ENCODE measurements at places on chromosomes 5 and 9. TPM values are rescaled to one million over a fixed set of nuclear protein-coding genes. Genes with fewer than 3 reads are reported as not detected.
A peak's percentile ranks its signal among the peaks of the same experiment; 100 is the strongest.

- no peak overlapping the region for H3K27ac ChIP-seq
- H3K36me3 ChIP-seq = no peaks in the 10 kb centered on the region
- DNase-seq = no peak
- H3K4me1 ChIP-seq = peaks cover 7% of the 10 kb centered on the region
- H3K27me3 ChIP-seq = no peaks in the 10 kb centered on the region
Measured at GRCh38 chr9:112005939-112006338, 109.3 kb downstream of the UGCG start.

DNA sequence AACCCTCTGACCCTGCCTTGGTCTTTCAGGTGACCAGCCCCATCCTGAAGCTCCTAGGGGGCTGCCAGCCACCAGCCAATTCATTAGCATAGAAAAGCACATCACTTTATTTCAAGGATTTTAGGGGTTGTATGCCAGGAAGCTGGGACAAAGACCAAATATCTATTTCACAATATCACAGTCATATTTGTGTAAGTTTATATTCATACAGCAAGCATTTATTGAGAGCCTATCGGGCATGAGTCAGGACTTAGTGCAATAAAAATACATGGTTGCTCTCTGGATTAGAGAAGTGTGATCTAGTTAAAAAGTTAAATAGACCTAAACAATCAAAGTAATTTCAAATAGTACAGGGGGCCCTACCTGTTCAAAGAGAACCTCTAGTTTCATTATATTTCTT, 113.8 kb downstream of the ERCC6L2 start:
- no peak overlapping the region for H3K27ac ChIP-seq
- peaks cover 12% of the 10 kb centered on the region for H3K36me3 ChIP-seq
- DNase-seq = no peak
- no peak overlapping the region for H3K4me3 ChIP-seq
- no peaks in the 10 kb centered on the region for H3K27me3 ChIP-seq
- H3K4me1 ChIP-seq = no peaks in the 10 kb centered on the region

DNA sequence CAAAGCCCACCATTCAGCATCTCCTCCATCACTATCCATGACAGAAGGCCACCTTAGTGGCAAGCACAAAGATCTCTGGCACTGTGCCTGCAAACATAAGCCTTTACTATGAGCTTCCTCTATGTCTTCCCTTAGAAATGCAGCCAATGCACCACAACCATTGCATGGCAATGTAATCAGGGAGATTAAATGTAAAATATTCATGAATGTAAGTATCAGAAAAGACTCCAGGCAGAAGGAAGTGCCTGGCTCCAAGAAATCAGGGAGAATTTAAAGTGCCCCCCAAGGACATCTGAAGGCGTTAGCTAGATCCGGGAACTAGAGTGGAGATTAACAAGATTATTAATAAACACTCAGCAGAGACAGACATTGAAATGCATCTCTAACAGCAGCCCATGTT, 32.5 kb upstream of the MYORG start:
- H3K4me3 ChIP-seq = no peak overlapping the region
- H3K27me3 ChIP-seq = no peaks in the 10 kb centered on the region
- H3K4me1 ChIP-seq = no peaks in the 10 kb centered on the region
- H3K36me3 ChIP-seq = no peaks in the 10 kb centered on the region
- DNase-seq = no peak

DNA sequence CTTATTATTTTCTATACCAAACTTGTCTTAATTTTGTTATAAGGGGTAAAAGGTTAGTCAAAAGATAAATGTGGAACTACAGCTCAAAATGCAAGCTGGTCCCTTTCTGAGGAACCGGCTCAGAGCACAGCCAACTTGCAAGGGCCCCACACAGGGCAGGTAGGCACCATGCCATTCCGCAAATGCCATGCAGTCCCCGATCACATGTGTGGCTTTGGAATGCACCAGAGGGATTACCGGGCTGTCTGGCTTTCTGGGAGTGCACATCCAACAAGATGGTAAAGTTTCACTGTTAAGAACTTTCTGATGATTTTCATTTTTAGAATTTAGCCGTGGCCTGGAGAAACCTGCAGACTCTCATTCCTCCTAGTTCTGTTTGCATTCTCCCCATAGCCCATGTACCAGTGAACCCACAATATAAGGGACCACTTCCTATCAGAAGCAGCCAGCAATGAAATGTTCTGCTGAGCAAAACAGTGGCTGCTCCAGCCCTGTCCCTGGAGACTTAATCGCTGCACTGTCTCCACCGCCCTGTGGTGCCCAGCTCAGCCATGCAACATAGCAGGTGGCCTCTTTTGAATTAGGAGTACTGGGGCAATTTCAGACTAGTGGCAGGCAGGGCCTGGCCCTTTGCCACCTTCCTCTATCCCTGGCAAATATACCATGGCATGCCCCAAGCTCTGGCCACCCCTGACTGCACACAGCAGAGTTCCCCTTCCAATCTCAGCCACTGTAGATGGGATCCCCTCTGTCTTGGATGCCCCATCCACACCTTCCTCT, 11.4 kb downstream of the SHB start:
- H3K4me3 ChIP-seq = no peak overlapping the region
- H3K36me3 ChIP-seq = no peaks in the 10 kb centered on the region
- H3K27ac ChIP-seq = no peak overlapping the region
- H3K27me3 ChIP-seq = no peaks in the 10 kb centered on the region

DNA sequence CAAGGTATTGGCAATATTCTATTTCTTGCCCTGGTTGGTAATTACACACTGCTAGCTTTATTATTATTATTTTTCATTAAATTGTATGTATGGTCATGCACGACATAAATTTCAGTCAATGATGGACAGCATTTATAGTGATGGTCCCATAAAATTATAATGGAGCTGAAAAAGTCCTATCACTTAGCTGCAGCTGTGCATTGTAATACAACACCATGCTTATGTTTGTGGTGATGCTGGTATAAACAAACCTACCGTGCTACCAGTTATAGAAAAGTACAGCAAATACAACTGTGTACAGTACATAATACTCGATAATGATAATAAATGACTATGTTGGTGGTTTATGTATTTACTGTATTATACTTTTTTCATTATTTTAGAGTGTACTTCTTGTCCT, 65.5 kb downstream of the NR3C1 start:
- no peak overlapping the region for H3K27ac ChIP-seq
- H3K4me1 ChIP-seq = no peaks in the 10 kb centered on the region
- no peaks in the 10 kb centered on the region for H3K27me3 ChIP-seq

DNA sequence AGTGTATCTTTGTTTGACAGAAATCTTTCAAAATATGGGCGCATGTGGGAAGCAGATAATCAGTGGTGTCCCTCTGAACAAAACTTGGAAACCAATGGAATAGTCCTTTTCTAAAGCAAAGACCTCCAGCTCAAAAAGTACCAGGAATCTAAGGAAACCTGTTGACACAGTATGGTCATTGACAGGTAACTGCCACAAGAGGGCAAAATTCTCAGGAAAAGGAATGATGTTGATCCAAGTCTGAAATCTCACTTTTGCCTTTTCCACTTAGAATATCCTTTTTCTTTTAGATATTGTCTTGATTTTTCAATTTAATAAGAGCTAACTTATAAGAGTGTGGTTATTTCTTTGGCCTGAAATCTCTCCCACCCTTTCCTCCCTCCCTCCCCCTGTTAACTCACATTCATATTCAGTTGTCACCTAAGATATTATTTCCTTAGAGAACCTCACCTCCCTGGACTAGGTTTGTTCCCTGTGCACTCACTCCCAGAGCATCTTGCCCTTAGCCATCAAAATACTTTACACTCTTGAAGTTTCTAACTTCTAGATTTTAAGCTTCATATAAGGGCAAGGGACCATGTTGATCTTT, 59.0 kb upstream of the BARX1 start:
- peak; percentile 7 for DNase-seq
- no peaks in the 10 kb centered on the region for H3K36me3 ChIP-seq
- H3K4me1 ChIP-seq = no peaks in the 10 kb centered on the region
- H3K4me3 ChIP-seq = no peak overlapping the region
- no peak overlapping the region for H3K27ac ChIP-seq

DNA sequence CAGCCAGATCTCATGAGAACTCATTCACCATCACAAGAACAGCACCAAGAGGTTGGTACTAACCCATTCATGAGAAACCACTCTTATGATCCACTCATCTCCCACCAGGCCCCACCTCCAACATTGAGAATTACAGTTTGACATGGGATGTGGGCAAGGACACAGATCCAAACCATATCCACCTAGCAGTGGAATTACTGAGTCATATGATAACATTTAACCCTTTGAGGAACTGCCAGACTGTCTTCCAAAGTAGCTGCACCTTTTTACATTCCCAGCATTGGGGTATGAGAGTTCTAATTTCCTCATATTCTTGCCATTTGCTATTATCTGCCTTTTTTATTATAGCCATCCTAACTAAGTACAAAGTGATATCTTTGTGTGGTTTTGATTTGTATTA, 51.9 kb downstream of the CTNNA1 start:
- no peak overlapping the region for H3K27ac ChIP-seq
- DNase-seq = no peak
- no peaks in the 10 kb centered on the region for H3K27me3 ChIP-seq
- H3K4me1 ChIP-seq = peaks cover 22% of the 10 kb centered on the region
- H3K4me3 ChIP-seq = no peak overlapping the region

DNA sequence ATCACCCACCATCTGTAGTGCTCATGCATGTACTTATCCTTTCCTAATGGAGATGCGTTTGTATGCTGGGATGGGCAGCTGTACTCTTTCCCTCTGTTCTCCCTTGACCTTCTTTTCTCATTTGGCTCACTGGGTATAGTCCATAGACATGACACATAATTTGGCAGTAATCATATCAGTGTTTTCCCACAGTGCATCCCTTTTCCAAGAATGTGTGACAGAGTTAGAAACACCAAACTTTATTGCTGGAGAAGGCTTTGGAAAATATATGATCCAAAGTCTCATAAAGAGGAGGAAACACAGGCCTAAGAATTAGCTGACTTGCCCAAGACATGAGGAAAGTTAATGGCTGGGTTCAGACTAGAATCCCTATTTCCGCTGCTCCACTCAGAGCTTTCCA, 1233.4 kb upstream of the DMAC1 start:
- H3K4me3 ChIP-seq = no peak overlapping the region
- H3K36me3 ChIP-seq = no peaks in the 10 kb centered on the region
- H3K4me1 ChIP-seq = no peaks in the 10 kb centered on the region

- no peaks in the 10 kb centered on the region for H3K27me3 ChIP-seq
- no peak overlapping the region for H3K27ac ChIP-seq
- H3K4me3 ChIP-seq = no peak overlapping the region
- H3K4me1 ChIP-seq = no peaks in the 10 kb centered on the region
- no peaks in the 10 kb centered on the region for H3K36me3 ChIP-seq
Measured at GRCh38 chr9:16413509-16414016, 456.9 kb downstream of the BNC2 start.

DNA sequence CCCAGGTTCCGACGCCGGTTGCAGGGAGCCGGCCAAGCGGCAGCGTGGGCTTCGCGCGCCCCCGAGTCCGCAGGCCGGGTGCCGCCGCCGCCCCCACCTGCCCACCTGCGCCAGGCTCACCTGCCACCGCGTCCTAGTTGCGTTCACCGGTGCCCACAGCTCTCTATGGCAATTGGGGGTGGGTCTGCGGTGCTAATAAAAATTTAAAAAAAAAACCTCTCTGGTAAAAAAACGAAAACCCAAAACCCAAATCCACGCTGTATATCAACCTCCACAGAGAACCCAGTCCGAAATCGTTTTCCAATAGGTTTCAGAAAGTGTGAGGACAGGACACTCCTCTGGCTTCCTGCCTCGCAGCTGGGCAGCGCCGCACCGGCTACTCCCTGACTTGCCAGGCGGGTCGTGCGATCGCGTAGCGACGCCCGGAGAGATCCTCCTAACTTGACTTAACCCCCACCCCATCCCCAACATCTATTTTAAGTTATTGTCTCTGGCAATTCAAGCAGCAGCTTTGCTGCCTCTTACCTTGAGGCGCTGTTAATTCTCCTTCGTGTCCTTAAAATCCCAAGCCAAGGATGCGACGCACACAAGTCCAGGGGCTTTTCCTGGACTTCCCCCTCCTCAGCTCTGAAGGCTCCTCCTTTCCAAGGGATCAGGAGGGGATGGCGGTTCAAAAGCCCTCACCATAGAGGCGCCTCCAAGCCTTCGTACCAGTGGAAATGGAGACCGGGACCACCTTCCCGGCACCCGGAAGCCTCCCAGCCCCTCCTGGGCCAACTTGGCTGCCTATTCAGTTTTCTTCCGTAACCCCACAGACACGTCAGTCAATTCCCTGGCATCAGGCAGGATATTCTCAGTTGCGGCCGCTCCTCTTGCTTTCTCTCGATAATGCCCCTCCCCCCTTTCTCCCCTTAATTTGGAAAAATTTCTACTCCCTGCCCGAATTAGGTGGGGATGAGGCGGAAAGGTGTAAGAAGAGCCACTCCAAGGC, 1639.4 kb upstream of the C9orf72 start:
- no peak for DNase-seq
- H3K27me3 ChIP-seq = peaks cover 67% of the 10 kb centered on the region
- peaks cover 13% of the 10 kb centered on the region for H3K4me1 ChIP-seq

DNA sequence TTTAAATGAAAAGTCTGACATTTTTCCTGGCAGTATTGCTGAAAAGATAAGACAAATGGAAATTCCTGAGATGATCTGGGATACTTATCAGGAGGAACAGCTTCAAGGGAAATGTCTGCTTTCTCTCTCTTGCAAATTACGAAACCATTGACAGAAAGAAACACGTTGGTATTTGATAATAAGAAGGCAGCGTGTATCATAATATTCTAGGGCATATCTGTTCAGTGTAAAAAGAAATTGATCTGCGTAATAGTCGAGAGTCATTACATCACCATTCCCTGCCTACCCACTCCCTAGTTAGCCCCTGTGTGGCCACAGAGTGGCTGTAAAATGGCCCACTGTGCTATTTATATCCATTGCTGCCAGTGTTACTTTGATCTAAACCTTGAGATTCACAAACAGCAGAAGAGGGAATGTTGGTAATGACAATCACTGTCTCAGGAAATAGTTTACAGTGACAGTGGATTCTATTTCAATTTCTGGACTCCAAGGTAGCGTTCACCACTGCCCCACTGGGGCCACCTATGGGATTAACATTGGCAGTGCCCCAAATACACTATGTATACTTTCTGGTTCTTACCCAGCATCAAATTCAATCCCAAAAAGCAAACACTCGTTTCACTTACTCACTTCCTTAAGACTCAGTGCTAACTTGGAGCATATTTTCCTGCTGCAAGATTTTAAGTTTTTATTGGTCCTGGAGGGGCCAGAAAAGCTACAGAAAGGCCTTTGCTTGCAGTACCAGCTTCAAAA, 133.4 kb upstream of the GAS1 start:
- H3K27me3 ChIP-seq = no peaks in the 10 kb centered on the region
- no peak overlapping the region for H3K4me3 ChIP-seq
- H3K36me3 ChIP-seq = no peaks in the 10 kb centered on the region
- DNase-seq = no peak
- H3K27ac ChIP-seq = no peak overlapping the region
- no peaks in the 10 kb centered on the region for H3K4me1 ChIP-seq

DNA sequence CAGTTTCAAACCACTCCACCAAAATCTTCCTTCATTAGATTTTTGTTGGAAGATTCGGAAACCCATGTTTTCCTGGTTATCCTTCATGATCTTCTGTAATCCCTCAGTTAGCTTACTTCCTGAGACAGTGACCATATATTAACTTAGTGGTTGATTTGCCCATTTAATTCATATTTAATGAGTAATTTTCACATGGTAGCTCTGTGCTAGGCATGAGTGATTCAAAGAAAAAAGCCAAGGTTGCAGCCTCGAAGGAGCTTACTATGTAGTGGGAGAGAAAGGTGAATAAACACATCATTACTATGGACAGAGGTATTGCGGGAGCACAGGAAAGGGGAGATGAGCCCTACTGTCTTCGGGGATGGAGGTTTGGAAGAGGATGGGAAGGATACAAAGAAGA, 158.5 kb downstream of the TLE1 start:
- no peaks in the 10 kb centered on the region for H3K36me3 ChIP-seq
- H3K27ac ChIP-seq = no peak overlapping the region
- no peak overlapping the region for H3K4me3 ChIP-seq
- DNase-seq = no peak
- no peaks in the 10 kb centered on the region for H3K4me1 ChIP-seq

ASPN gene
- 2.1 TPM for total RNA-seq

FOXD1 gene
- total RNA-seq = 0.10 TPM

SEPTIN8 gene
- total RNA-seq = 53.8 TPM

CD74 gene
- total RNA-seq = 1,866 TPM

ROPN1L gene
- total RNA-seq = 0.50 TPM

NSMF gene
- 29.5 TPM for total RNA-seq
